ENCODE measurements at places on chromosomes 3 and 15.
A peak's percentile ranks its signal among the peaks of the same experiment; 100 is the strongest.

DNA sequence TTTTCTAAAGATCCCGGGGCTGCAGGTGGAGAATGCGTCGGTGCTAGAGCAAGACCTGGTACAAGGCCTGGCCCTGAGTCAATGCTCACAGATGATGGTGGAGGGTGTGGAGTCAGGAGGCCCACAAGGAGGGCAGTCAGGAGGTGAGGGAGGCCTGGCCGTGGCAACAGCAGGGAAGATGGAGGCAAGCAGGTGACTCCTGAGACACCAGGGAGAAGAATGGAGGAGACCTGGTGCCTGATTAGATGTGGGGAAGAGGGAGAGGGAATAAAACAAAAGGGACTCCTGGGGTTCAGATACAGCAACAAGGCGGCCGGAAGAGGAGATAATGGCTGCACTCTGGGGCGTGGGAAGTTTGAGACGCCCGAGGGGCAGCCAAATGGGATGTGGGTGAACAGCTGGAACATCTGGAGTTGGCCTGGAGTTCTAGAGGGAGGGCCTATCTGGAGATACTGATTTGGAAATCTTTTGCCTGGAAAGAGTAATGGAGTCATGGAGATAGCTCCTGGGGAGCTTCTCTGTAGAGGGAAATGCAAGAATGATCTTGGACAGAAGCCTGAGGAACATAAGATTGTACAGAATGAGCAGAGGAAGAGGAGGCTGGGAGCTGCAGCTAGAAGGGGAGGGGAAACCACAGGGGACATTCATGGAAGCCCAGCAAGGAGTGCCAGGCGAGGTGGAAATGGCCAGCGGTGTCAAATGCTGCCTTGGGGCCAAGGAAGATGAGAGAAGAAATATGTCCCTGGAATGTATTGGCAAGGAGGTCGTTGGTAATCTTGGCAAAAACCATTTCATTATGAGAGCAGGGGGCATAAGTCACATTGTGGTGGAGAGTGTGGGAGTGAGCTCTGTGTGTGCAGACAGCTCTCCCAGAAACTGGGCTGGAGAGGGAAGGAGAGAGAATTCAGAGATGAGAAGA lies 67.5 kb upstream of the CORO2B start:
- DNase-seq, result peak; percentile 94

DNA sequence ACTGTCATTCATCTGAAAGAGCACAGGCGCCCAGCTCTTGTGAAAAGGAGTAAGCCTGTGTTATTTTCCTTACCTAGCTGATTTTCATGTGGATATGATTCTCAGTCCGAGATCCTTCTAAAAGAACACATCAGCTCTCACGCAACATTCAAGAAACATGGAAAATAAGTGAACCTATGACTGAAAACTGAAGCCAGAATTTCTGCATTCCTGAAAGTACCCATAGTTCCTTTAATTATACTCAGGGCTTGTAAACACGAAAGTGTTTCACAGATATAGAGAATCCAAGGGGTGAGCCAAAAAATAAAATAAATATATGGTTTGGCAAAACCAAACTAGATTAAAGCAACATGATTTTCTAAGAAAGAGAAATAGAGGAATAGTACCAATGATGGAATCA lies 100.8 kb upstream of the CHMP2B start:
- no peak for DNase-seq

DNA sequence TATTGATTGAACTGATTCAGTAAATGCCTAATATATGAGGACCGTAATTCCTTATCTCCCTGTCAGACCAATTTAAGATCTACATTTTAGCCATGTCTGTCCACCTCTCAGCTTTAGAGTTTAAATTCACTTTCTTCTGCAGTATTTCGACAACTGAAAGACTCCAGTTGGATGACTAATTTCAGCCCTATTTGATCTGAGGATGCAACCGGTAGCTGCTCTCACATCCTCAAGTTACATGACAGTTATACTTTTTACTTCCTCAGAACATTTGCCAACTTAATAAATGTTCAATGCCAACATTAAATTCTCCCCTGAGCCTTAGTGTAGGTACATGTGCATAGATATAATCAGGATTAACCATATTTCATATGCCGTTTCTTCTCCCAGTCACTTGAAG lies 2.5 kb upstream of the HHLA2 start:
- DNase-seq, result no peak

GRCh38 chr15:77622209-77622933 lies 10.3 kb downstream of the LINGO1 start:
- DNase-seq, result no peak

GRCh38 chr3:127074900-127075360 lies 92.0 kb downstream of the PLXNA1 start:
- peak; percentile 81 for DNase-seq

DNA sequence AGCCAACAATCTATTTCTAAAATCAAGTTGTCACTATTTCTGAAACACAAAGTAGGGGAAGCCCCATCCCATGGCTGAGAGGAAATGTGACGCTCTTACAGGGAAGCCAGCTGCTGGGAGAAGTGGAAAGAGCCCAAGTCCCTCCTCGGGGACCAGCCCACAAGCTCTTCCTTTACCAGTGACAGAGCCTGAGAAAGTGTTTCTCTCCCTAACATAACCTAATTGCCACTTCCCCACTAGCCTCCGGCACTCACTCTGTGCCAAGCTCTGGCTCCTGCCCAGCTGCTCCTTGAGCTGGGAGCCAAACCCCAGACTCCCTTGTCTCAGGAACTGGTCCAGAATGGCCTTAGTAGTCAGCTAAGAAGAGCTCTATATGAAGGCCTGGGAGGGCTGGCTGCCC lies 42.9 kb downstream of the TNFAIP8L3 start:
- peak; percentile 18 for DNase-seq

DNA sequence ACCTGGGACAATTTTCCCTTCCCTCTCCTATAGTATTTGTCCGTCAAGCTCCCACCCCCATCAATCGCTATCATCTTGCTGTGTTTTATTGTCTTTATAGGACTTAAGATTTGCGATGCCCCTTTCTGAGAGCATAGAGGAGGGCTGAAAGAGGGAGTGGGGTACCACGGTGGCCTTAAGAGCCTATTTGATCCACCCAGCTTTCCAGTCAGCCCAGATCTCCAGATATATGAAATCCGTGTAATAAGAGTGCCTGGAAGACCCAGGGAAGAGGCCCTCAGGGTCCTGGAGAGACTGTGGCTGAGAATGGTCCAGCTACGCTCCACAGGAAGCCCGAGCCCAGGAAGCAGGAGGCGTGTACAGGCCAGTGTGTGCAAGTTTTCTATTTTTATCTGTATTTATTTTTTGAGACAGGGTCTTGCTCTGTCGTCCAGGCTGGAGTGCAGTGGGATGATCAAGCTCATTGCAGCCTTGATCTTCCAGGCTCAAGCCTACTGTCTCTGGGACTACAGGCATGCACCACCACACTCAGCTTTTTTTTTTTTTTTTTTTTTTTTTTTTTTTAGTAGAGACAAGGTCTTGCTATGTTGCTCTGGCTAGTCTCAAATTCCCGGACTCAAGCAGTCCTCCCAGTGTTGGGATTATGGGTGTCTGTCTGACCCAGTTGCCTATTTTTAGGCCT lies 964 bp upstream of the NCKIPSD start:
- no peak for DNase-seq

DNA sequence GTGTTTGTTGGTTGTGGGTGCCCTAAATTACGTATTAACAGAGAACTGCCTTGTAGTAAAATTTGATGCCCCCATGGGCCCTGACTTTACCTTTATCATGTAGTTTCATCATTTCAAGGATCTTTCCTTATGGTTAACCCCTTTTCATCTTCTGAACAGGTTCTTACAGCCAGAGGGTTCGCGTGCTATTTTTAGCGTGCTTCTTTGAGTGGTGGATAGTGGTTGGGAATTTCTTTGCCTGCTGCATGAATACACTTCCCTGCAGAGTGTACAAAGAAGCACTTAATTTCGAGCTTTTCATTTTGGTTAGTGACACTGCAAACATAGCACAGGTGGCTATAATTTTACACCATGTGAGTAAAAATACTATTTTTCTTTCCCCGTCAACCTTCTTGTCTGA lies 231.8 kb downstream of the ROBO2 start:
- no peak for DNase-seq

GRCh38 chr3:57973715-57974477 lies 34.3 kb upstream of the FLNB start:
- no peak for DNase-seq

GRCh38 chr15:88256279-88257230 lies at the start of gene NTRK3:
Gene NTRK3, minus strand, starts transcription at chr15:88256739. Its CDS starts 586 bp downstream, at chr15:88256153.
- DNase-seq, result peak; percentile 4

DNA sequence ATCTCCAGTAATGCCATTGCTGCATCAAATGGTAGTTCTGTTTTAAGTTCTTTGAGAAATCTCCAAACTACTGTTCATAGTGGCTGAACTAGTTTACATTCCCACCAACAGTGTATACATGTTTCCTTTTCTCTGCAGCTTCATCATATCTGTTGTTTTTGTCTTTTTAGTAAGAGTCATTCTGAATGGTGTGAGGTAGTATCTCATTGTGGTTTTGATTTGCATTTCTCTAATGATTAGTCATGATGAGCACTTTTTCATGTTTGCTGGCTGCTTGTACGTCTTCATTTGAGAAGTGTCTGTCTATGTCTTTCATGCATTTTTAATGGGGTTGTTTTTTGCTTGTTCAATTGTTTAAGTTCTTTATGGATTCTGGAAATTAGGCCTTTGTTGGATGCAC lies 10.2 kb upstream of the GCSAM start:
- DNase-seq, result peak; percentile 26

DNA sequence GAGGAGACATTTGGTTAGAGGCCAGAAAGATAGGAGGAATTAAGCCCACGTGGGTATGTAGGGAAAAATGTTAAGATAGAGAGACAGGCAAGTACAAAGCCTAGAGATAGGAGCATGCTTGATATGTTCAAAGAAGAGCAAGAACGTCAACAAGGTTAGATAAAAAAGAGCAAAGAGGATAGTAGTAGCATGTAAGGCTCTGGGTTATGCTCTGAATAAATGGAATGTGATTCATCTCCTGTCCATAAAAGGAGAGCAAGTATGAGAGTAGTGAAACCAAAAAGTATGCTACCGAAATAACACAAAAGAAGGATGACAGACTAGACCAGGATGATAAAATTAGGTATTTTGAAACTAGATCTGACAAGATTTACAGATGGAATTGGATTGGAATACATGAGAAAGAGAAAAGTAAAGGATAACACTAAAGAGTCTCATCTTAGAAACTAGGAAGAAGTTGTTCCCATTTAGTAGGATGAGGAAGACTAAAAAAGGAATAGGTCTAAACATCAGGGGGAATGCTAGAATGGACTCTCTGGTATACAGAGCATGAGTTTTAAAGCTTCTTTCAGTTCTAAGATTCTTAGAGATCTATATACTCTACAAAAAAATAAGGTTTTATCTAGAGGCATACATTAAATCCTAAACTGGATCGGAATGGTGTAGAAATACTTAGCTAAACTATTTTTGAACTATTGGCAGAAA lies 59.1 kb downstream of the TRPM7 start:
- peak; percentile 56 for DNase-seq

DNA sequence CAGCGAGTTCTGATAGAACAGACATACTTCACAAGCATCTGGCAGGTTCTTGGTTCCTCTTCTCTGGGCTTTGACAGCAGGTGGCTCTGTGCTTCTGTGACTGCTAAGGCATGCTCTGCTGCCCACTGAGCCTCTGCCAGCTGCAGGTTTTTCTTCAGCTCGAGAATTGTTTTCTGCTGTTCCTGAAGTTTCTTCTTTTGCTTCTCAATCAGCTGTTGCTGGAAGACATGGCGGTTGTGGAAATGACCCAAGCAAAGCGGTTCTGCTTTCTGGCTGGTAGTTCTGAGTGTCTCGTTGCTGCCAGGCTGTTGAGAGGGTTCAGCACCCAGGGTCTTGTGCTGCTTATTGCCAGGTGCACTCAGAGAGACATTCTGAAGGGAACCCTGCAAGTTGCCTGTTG lies 50.8 kb downstream of the CCDC191 start:
- DNase-seq, result no peak

DNA sequence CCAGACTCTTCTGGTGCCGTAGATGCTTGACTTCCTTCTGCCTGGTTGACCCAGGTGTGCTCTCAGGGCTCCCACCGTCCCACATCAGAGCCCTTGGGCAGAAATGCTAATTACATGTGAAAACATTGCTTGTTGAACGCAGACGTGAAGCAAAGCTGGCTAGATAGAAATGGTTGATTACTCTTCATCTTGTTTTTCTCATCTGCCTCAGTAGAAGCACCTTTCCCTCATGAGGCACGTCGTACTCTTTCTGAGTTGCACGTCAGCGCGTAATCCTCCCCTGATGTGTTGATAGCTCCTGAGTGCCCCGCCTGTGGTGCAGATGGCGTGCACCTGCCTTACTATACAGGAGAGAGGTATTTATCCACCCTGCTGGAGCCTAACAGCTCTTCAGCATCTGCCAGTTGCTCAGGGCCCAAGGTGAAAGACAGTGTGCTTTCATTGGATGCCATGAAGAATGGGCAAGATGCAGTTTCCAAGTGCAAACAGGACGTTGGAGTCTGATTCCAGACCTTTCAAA lies 18.1 kb downstream of the MAP6D1 start:
- DNase-seq, result no peak

DNA sequence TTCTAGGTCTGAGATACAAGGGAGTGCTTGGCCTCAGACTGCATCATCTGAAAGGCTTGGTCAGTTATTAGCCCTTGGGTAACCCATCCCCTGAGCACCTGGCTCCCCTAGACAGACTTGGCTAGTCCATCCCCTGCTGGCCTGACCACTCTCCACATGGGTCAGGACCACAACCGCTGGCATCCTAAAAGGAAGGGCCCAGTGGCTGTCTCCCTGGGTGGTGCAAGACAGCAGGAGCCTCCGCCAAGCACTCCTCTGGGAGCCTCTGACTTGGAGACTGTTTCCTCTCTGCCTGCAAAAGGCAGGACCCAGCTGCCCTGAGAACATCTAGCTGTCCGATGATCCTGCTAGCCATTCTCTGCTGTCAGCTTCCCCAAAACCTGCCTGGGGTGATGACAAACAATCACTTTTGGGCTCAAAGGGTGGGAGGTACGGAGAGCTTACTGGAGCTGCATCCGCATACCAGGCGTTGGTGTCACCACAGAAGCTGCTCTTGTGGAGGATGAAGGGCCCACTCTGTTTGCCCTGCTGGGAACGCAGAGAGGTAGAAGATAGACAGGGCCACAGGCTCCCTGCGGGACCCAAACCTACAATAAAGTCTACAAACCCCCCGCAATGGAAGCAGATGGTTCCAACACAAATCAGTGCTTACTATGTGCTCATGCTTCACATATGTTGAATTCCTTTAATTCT lies 108.0 kb upstream of the PRR20G start:
- no peak for DNase-seq

- DNase-seq, result no peak
These were observed 15.5 kb upstream of the SLITRK3 start for GRCh38 chr3:165211721-165212120.

DNA sequence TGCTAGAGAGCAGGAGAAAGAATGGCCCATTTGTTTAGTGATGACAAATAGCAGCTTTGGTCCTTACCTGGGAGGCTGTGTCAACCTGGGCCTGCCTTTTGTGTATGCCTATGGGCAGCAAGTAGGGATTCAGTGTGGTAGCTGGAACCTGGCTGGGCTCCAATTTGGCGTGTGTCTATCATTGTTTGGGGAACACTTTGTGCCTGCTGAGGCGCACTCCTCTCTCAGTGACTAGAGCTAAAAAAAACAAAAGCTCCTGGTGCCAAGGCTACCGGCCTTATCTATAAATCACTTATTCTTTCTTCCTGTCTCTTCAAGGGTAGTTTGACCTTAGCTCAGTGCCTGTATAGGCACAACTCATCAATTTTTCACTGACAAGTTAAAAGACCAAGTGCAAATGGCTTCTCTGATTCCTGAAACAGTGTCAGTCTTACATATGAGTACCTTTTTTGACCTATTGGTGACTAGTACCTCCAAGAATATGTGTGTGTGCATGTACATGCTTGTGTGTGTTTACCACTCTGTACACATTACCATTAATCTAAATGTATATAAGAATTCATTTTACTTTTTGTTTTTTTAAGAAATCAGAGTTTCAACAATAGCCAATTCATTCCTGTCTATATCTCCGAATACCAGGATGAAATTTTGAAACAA lies 54.6 kb downstream of the GMNC start:
- DNase-seq, result peak; percentile 2

GRCh38 chr3:102165367-102165766 lies 269.4 kb upstream of the ZPLD1 start:
- DNase-seq, result peak; percentile 67
